ENCODE measurements at places on chromosomes 1 and 21.
A peak's percentile ranks its signal among the peaks of the same experiment; 100 is the strongest.

- DNase-seq = no peak
These were observed 62.3 kb downstream of the PTGS2 start for GRCh38 chr1:186617926-186618325.

DNA sequence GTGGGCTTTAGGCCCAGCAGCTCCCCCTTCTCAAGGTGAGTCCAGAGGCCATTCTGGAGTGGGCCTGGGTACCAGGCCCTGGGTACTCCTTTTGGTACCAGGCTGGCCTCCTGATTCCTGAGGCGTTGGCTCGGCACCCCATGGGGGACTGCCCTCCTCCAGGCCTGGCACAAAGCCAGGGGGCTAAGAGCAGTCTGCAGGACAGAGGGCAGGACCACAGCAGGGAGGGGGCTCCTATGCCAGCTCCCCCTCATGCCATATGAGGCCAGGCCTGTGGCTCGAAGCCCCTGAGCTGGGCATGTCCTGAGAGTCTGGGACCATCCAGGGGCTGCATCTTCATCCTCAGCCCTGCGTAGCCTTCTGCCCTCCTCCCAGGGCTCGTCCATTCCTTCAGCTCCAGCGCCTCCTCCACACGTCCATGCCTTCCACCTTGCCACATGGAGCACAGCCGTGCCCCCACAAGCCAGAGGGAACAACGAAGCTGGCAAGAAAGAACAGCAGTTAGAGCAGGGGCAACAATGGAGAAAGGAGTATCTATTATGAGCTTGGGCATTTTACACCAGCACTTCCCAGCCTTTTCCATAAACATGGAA is 3.2 kb downstream of the PHLDA3 start:
- no peak for DNase-seq

DNA sequence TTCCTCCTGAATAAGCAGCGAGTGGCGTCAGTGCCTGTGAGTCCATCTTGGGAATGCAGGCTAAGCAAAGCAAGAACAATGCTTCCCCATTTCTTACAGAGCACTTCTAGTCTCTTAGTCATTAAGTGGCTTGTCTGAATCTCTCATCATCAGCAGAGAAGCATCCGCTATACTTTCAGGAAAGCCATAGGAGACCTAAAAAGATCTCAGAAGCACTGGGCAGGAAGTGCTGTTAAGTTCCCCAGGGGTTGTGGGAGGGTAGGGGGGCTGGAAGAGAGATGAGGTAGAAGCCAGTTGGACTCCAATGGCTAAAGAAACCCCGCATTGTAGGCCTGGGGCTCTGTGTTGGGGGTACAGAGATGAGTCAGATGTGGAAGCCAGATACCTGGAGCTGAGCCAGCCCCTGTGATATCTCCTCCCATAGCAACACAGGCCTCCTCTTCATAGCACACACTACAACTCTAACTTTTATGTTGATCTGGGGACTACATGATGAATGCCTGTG is 44.9 kb downstream of the SYT6 start:
- DNase-seq = no peak

DNA sequence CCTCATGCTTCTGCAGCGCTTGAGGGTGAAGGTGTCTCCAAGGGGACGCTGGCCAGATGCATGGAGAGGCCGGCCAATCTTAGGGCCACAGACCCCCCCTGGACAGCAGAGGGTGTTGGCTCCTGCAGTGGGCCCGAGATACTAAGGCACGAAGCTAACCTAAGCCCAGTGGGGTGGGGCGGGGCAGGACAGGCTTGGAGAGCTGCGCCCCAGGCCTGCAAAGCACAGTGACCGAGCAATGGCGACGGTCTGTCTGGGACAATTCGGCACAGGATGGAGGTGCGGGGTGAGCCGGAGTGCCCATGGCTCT is 1.3 kb downstream of the FNDC10 start:
- DNase-seq = no peak

DNA sequence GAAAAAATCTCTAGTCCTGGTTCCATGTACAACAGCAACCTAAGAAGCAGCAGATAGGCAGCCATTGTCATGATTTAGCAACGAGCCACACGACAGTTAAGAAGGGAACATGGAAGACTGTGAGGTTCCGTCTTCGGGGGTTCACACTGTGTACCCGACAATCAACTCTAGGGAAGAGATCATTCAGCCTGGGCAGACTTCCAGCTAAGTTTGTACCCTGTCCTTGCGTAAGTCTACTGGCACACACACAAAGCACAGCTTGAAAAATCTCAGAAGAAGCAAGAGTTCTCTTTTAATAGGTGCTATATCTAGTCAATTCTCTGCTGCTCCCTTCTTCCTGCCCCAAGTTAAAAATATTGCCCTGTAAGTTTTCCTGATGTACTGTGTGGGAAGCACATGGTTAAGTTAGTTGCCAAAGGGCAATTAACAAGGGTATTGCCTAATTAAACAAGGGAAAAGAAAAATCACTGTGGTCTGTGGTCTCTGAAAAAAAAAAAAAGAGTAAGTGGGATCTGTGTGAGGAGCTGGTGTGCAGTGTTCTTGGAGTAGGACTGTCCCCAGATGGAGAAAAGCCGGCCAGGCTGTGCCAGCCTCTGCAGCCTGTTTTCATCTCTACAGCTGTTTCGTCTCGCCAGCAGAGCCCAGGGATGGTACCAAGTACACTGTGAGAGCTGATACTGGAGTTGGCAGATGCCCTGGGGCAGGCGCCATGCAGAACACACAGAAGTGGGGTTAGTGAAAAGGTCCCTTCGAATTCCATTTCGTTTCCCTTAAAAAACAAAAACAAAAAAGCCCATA is 6.4 kb upstream of the MYBPHL start:
- no peak for DNase-seq

GRCh38 chr1:18901147-18901951 is 1.0 kb downstream of the ALDH4A1 start:
- no peak for DNase-seq

DNA sequence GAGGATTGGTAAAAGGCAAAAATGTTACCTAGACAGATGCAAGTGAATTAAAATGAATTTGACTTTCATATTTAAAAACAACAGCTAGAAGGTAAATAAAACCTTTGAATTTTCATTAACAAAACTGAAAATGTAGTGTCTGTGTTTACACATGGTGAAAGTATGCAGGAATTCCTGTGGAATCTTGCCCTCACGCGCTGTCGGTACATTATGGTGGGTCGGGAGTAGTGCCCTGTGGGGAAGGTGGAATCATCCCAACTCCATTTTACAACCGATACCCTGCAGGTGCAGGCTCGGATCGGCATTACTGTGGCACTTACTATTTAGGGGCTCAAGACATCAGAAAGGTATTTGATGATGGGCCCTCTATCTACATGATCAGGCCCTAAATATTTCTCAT is 197.2 kb upstream of the MAP1LC3C start:
- DNase-seq = no peak

GRCh38 chr1:168121401-168122011 is 15.2 kb downstream of the GPR161 start:
- DNase-seq = peak; percentile 60

DNA sequence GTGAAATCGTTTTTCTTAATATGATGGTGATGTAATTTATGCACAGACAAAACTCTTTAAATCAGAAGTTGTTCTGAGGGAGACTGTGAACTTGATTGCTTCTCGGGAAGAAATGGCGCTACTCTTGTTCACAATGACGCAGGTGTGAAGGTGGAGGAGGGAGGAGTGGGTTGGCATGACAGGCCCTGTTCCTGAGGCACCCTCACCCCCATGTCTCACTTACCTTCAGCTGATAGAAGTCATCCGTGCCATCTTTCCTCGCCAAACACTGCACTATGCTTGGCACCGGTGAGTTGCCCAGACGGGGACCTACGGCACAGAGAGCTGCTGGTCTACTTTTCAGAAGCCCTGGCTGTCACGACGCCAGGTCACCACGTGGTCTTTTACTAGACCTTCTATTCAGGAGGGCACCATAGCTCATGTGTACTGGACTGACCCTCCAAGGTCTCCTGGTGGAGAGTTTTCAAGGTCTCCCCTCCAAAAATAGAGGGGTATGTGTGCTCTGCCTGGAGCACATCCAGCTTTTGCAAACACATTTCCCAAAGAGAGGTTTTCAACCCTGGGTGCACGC is 27.1 kb downstream of the STK40 start:
- no peak for DNase-seq

- DNase-seq = no peak
These were observed 105.9 kb upstream of the POU3F1 start for GRCh38 chr1:38152351-38153065.
